ENCODE measurements at places on chromosomes 7 and 10.

DNA sequence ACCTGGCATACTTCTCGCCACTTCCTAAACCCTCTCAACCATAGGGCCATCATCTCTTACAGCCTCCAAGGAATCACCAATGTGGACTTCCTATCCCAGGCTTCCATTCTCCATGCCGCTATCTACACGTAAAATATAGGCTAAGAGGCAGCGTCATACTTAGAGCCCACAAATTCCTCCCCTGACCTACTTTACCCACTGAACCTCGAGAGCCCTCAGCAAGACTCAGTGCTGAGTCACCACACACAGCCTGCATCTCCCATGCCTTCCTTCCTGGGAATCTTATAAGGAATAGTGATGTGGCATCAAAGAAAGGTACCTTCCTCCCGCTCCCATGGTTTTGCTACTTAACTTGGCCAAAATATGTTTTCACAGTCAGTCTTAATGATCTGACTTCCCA is 435.6 kb upstream of the NFE2L3 start:
- no peak for DNase-seq

DNA sequence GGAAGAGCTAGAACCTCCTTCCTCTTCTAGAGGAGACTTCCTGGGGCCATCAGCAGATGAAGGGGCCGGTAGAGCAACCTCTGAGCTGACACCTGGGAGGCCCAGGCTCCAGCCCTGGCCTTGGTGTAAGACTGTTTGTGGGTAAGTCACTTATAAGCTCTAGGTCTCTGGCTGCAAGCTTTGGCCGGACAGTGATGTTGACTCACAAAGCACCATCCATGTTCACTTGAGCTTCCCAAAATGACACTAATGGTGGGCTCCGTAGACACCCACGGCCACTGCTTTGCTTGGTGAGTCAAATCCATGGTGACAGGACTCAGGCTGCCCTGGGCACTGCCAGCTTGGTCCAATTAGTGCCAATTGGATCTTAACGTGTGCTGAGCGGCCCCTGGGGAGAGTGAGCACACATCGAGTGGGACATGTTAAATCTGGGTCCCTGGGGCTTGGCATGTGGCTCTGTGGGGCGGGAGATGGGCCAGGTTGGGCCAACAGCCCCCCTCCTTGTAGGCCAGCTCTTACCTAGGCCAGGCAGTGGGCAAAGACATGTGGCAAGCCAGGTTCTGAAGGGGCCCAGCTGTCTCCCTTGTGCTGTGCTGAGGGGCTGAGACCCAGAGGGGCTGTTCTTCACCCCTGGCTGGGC is 16.7 kb downstream of the NEURL1 start:
- no peak for DNase-seq

- no peak for DNase-seq
Measured at GRCh38 chr10:3568983-3569382, 216.0 kb downstream of the KLF6 start.

DNA sequence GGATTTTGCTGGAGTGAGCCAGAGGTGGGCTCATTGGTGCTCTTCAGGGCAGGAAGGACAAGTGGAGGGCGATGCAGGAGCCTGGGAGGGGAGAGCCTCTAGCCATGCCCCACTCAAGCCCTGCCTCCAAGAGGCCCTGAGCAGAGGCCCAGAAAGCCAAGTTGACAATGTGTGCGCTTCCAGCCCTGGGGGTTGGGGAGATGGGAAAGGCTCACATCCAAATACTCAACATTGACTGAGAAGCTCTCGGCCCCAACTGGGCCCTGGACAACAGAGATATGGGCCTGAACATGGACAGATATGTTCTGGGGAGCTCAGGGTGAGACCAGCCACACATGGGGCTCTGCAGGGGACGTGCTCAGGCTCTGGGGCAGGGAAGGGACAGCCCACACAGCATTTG is 39.0 kb downstream of the FRMPD2 start:
- DNase-seq, result no peak

DNA sequence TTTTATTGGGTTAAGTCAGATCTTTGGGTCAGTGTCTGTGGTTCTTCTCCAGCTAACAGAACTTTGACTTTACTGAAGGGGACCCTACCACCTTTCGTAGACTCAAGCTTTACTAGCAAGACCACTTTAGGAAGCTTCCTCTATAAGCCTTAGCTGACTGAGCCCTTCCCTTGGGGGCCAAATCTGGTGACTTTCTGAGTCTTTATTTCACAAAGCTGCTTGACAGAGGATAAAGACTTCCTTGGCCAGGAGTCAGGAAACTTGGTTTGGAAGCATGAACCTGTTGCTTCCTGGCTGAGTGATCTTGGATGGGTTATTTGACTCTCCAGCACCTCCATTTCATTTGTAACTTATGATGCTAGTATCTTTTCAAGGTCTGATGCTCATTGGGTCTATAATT is 466.7 kb downstream of the TYW1 start:
- no peak for DNase-seq

GRCh38 chr7:99132595-99133321 is 11.2 kb downstream of the SMURF1 start:
- no peak for DNase-seq

DNA sequence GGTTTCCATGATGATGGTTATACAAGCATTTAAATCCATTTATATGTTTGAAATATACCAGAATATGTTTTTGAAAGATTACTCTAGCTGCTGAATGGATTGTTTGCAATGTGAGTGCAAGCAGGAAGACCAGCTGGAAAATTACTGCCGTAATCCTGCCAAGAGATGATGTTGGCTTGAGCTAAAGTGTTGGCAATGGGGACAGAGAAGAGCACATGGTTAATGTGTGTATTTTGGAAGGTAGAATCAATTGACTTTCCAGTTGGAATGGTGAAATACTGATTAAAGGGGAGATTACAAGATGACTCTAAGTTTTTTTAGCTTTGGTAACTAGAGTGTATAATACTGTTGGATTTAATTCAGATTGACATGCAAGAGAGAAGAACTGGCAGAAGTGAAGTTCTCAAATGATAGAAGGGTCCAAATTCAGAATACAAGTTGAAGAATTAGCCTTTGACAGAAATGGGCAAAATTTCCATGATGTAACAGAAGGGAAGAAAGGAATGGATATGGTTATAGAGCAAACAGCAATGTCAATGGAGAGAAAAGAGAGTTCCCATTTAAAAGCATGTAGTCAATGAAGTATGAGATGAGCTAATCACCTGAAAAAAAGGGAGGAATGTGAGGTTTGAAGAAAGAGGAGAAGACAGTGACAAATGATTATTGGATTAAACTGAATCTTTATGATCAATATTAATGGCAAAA is 422.0 kb downstream of the CDC14C start:
- DNase-seq, result no peak

DNA sequence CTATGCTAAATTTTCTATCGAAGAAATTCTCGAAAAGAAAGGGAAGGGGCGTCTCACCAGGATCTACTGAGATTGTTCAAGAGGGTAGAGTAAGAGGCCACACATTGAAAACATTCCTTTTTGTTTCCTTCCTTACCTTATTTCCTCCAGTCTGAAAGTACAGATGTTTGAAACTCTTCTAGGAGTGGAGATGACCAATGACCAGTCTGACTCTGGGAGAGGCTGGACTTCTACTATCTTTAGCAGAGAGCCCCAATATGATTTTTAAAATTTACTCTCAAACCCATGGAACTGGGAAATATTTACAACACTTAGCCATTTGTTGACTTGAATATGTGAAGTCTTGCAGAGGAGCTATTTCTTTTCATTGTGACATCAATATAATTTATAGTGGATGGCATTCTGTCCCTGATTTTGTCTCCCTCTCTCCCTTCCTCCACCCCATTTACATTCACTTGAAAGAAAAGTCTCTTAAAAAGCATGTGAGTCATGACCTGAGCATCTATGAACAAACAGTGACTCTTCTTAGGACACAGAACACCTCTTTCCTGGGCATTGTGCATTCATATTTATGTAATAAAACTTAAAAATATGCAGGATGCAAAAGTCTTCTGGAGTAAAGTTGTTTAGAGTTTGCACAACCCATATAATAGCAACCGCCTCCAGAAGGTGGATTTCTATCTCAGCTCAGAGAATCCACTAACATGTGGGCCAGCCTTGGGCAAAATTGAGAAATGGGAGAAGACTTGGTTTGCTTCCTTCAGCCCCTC is 31.2 kb upstream of the BMPER start:
- no peak for DNase-seq

DNA sequence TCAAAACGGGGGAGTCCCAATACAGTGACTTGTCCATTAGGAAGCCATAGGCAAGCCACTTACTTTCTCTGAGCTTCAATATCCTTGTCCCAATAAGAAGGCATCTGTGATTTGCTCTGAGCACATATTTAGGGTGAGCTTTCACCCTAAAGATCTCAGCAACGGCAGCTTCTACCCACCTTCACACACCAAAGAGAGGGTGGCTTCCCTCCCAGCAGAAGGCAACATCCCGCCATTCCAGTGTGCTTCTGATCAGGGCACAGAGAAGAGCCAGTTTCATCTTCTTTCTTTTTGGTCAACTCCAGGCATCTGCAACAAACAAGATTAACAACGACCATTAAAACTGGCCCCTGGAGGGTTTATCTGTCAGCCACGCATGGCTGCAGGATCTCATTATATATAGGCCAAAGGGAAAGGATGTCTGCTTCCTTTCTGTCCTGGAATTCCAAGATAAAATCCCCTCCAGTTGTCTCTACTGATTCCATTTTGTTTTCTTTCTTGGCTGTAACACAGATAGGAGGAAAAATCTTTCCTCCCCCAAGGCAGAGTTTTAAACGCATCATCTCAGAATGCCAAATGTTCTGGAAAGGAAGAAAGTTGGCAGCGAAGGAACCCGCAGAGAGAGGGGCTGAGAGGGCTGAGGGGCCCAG is 491 bp upstream of the SH2D4B start:
- DNase-seq, result no peak

DNA sequence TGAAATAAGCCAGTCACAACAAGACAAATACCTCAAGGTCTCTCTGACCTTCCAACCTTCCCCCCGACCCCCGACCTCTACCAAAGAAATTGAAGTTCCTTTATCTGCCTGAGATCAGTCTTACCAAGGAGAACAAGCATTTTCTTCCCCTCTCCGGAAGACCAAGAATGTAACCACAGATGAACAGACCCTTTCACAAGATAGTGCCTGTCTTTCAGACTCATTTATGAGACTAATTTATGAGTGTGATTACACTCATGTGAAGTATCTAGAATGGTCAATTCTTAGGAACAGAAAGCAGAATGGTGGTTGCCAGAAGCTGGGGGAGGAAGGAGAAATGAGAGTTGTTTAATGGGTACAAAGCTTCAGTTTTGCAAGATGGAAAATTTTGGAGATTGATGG is 108.9 kb upstream of the MKLN1 start:
- DNase-seq, result no peak

- DNase-seq, result no peak
Measured at GRCh38 chr7:33516568-33516967, 387.2 kb downstream of the BBS9 start.

GRCh38 chr7:26169271-26169670 is 17.3 kb downstream of the NFE2L3 start:
- no peak for DNase-seq

DNA sequence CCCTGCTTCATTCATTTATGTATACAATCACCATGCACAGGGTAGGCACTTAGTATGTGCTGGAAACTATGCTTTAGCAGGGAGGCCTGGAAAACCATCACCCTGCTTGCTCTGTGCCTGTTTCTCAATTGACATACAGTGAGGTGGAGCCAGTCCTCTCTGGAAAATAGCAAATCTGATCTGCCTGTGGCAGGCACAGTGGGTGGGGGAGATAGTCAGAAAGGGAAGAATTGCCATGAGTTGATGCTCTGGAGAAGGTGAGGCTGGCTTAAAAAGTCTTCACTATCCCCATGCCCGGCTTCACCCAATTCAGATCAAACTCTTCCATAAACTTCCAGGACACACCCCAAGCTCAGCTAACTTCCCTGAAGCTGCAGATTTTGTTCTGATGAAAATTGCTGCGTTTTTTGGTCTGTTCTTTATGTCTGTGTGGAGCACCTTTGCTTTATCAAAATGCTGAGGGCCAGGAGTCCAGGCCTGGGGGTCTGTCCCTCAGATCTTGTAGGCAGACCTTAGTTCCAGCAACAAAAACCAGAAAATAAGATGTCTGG is 84.8 kb downstream of the ANK3 start:
- no peak for DNase-seq

GRCh38 chr10:4310172-4310571 is 515.8 kb upstream of the AKR1E2 start:
- no peak for DNase-seq

GRCh38 chr10:12839941-12840611 is 161.4 kb downstream of the CCDC3 start:
- DNase-seq, result no peak

- no peak for DNase-seq
Measured at GRCh38 chr10:32680803-32681557, 235.0 kb downstream of the CCDC7 start.

- no peak for DNase-seq
Measured at GRCh38 chr10:27494116-27494805, 9.8 kb upstream of the RAB18 start.

- no peak for DNase-seq
Measured at GRCh38 chr10:38025283-38025682, 14.8 kb downstream of the ZNF33A start.

- no peak for DNase-seq
Measured at GRCh38 chr7:25707768-25708620, 444.0 kb upstream of the NFE2L3 start.

DNA sequence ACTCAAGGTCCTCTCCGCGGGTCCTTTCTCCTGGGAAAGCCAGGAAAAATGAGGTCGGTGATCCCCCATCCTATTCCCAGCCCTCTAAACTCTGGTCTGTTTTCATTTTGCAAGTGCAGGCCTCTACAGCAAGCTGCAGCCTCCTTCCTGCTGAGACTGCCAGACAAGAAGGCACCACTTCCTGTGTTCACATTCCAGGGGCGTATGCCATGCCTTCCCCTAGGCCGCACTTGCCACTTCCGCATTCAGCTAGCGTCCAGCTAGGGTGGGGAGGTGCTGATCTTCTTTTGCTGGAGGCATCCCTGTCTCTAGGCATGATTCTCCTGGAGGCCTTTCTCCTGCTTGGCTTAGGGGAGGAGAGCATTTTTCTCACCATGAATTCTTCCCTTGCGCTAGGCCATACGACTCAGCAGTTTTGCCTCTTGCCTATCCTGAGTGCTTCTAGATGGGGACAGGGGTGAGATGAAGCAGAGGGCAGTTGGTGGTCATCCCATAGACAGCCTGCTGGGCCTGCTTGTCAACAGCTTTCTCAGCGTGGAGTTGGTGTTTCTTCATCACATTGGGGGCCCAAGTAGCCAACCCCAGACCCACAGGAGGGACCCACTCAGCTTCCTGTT is 328.9 kb downstream of the RPS24 start:
- DNase-seq, result no peak

All from epithelial cell of prostate (primary cell).